Stimulated activated CD8-positive, alpha-beta memory T cell treated with anti-CD3 and anti-CD28 coated beads, Interleukin-15, amount 100 ng/mL, for 1 hour (primary cell): ENCODE measurements at places on chromosomes 7 and 10.

GRCh38 chr7:98213296-98213887 is 2.2 kb downstream of the BHLHA15 start:
- DNase-seq = no peak

- DNase-seq = no peak
These were observed 20.0 kb upstream of the RBM33 start for GRCh38 chr7:155624412-155624811.

DNA sequence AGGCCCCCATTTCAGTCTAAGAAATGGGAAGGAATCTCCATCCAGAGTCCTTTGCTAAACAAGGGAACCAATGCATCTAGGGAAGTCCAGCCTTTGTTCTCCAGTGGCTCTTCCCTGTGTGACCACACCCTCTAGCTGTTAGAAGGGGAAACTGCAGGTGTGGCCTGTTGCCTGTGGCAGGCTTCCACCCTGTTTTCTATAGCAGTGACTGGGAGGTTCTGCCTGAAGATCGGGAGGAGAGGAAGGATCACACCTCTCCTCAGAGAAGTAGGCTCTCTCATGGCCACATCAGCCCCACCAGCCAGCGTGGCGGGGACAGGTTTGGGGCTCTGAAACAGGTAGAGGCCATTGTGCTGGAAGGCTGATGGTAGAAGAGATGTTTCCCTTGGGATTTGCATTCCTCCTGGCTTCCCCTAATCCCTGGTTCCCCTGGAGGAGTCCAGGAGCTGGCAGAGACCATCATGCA is 47.7 kb upstream of the TRIM8 start:
- no peak for DNase-seq

DNA sequence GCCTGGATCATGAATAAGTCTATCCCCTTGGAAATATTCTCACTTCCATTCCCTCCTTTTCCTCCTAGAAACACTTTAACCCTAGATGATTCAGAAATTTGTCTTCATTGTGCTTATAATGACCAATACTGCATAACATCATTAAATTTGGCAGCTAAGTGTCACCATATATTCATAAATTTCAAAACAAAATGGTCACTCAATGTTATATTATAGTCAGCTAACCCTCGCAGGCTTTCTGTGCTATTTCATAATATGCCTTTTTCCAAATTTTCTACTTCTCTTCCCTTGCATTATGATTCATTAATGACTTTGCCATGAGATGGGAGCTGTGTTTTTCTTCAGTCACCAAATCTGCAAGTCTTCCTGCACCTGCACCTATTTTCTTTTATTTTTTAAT is 308.3 kb upstream of the AKR1E2 start:
- no peak for DNase-seq

- DNase-seq = no peak
These were observed 21.6 kb downstream of the SCART1 start for GRCh38 chr10:133475425-133475734.
